ENCODE measurements at places on chromosomes 1 and 21.

- no peak for DNase-seq
These were observed 67.5 kb downstream of the RGL1 start for GRCh38 chr1:183872403-183872802.

DNA sequence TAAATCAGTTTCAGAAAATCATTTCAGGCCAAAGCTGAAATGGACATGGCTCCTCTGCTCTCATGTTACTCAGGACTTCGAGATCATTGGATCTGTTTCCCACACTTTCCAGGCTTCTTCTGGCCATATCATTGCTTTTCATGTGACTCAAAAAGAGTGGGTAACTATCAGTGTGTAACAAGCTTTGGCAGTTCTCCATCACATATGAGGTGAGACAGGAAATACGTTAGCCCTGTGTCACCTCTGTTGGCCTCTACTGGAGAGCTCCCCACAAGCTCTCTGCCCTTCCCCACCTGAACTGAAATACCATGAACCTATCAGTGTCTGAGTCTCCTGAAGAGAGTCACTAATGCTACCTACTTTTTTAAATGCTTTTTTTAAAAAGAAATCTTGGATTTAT lies 128.2 kb downstream of the LBR start:
- DNase-seq: no peak

- no peak for DNase-seq
These were observed 156.0 kb downstream of the GLUL start for GRCh38 chr1:182235604-182235951.

GRCh38 chr1:27057801-27058625 lies 45.4 kb upstream of the TENT5B start:
- DNase-seq: no peak

GRCh38 chr1:244634546-244634945 lies 18.4 kb upstream of the DESI2 start:
- no peak for DNase-seq

DNA sequence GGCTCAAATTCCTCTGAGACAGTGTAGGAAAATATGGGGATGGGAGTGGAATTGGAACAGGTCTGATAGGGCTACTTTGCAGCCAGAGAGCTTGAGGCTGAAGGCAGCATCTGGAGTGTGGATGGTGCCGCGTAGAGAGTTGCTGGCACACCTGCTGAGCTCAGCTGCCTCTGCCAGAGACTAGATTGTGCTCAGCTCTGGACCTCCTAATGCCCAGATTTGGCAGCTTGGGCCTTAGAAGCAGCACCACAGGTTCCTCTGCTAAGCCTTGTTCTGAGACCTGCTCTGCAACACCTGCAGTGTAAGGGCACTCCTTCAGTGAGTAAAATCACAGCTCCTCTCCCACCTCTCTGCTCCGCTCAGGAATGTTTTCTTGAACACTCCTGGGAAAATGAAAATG lies 23.3 kb downstream of the ACOT11 start:
- no peak for DNase-seq

GRCh38 chr1:177944016-177944949 lies 25.6 kb downstream of the SEC16B start:
- no peak for DNase-seq

GRCh38 chr1:117537291-117537920 lies 68.4 kb upstream of the TENT5C start:
- peak; percentile 6 for DNase-seq

DNA sequence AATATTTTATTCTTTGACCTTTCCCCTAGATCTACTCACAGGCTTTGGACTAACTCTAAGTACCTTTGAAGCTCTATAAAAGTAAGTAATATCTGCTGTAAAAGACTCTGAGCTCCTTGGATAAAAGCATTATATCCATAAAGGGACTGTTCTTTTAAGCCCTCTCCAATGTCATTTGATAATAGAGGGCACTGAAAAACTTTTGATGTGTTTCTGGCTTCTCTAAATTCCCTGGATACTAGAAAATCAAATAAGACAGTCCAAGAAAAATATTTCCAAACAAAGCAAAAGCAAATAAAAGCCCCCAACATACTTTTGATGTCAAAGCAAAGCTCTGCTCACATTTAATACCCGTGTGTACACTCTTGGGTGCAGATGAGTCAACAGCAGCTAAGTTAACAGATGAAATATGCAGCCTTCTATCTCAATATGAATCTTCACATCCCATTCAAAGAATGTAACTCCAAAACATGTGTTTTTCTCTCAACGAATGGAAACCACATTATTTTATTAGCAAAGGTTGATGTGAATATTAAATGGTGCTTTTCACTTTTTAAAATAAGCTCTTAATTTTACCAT lies 230.3 kb downstream of the CENPF start:
- no peak for DNase-seq

DNA sequence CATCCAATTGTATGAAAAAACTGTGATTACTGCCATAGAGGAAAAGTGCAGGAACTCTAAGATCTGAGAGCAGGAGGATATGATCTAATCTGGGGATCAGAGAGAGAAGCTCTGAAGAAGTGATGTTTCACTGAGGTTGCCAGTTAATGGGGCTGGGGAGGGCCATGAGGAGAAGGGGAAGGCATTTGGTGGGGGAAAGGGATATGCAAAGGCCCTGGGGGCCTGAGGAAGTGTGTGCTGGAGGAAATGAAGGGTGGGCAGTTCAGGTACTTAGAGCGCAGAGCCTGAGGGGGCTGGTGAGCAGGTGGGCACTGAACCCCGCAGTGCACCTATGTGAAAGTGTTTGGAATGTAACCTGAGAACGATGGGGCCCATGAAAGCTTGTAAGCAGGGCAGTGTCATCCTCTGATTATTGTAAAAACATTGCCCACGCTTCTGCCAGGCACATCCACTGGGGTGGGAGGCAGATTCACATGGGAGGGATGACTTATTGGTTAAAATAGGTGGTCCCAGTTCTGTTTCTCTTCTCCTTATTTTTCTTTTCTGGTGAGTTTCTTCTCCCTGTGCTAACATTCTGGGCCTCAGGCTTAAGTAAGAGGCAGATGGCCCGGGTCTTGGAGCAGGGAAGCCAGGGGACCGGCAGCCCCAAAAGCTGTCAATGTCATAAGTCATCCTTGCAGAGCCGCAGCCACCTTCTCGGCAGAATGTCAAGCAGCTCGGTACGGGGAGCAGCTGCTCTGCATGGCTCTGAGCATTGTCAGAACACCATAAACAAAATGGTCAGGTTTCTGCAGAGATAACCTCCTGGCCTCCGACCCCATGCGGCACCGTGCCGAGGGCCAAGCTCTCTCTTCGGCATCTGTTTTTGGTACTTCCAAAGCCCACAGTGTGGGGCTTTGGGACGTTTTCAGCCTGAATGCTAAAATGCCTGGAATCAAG lies 492.0 kb upstream of the VAMP3 start:
- peak; percentile 67 for DNase-seq

GRCh38 chr1:154350383-154350782 lies 25.1 kb downstream of the ATP8B2 start:
- DNase-seq: no peak

GRCh38 chr1:37692834-37693175 lies 489 bp downstream of the CDCA8 start:
- no peak for DNase-seq

GRCh38 chr1:218878369-218878768 lies 295.3 kb upstream of the LYPLAL1 start:
- no peak for DNase-seq

Data from NCI-H345 (cell line).